Activated CD8-positive, alpha-beta T cell treated with anti-CD3 and anti-CD28 coated beads for 36 hours (primary cell): ENCODE measurements at places on chromosomes 1 and 21. TPM values are rescaled to one million over a fixed set of nuclear protein-coding genes. Genes with fewer than 3 reads are reported as not detected.

LCE2C gene
- total RNA-seq, result not detected

- no peak for DNase-seq
Measured at GRCh38 chr1:186089940-186090339, 285.1 kb downstream of the TPR start.

DNA sequence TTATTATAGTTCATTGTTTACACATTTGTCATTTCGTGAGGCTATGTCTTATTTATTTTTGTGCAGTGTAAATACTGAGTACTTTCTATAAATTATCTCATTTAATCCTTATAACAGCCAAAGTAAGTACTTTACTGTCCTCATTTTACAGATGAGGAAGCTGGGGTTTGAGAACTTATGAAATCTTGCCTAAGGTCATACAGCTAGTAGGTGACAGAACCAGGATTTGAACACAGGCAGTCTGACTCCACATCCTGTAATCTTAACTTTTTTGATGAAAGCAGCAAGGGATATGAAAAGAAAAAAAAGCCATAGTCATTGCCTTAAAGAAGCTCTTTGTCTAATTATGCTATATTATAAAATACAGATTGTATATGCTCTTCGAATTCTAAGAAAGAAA, 107.1 kb upstream of the BMP8A start:
- no peak for DNase-seq

GRCh38 chr1:43276673-43277072, 6.9 kb downstream of the TMEM125 start:
- no peak for DNase-seq

DNA sequence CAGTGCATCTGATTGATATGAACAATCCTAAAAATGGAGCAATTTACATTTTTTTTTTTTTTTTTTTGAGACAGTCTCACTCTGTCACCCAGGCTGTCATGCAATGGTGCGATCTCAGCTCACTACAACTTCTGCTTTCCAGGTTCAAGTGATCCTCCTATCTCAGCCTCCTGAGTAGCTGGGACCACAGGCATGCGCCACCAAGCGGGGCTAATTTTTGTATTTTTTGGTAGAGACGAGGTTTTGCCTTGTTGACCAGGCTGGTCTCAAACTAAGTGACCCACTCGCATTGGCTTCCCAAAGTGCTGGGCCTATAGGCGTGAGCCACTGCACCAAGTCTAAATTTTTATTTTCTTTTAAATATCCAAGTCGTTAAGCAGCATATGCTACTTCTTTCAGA, 109.0 kb downstream of the FAF1 start:
- DNase-seq, result no peak

DNA sequence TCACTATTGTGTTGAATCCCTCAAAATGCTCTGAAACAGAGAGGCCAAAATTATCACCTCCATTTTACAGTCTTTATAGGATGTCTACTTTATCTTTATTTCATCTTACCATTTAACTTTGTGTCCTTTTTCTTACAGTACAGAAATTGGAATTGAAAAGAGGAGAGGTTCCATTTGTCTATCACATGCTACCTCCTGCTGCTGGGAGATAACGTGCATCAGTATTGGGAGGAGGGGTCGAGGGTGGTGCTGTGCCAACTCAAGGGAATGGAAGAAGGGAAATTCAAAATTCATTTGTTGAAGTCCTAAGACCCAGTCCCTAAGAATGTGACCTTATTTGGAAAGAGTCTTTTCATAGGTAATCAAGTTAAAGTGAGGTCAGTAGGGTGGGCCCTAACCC, 85.3 kb downstream of the HHIPL2 start:
- DNase-seq, result no peak

DNA sequence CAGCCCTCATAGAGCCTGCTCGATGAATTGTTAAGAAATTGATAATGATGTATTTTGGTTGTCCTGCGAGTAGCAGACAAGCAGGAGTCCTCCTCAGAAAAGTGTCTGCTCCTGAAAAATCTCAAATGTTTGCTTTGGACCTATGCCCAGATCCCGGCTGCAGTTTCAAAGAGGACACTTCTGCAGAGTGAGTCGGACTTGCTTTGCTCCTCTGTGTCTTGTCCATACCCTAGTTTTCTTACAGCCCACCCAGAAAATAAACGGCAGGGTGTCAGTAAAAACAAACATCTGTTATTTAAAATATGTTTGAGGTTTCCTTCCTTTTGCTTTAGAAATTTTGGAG, 2.8 kb downstream of the S100A10 start:
- no peak for DNase-seq

GRCh38 chr1:201184307-201185122, 6.1 kb upstream of the IGFN1 start:
- DNase-seq, result no peak
